Fibroblast of skin of back (primary cell): ENCODE measurements at places on chromosomes 7 and 10.
A peak's percentile ranks its signal among the peaks of the same experiment; 100 is the strongest.

GRCh38 chr10:69502589-69502988 is 51.3 kb downstream of the TSPAN15 start:
- no peak for DNase-seq

DNA sequence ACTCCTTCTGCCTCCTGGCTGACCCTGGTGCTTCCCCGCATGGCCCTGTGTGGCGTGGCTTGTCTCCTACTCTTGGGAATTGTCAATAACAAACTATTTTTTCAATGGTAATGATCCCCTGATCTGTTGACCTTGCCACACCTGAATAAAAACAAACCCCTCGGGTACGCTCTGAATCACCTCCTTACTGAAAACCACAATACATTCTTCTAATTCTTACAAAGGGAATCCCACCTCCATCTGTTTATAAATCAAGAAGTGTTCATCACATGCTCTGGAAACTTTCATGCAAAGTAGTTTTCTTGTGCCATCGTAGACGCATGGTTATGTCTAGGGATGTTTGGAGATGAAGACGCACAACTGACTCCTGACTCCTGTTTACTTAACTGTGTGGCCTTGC is 245.8 kb downstream of the FRMD4A start:
- peak; percentile 28 for DNase-seq

DNA sequence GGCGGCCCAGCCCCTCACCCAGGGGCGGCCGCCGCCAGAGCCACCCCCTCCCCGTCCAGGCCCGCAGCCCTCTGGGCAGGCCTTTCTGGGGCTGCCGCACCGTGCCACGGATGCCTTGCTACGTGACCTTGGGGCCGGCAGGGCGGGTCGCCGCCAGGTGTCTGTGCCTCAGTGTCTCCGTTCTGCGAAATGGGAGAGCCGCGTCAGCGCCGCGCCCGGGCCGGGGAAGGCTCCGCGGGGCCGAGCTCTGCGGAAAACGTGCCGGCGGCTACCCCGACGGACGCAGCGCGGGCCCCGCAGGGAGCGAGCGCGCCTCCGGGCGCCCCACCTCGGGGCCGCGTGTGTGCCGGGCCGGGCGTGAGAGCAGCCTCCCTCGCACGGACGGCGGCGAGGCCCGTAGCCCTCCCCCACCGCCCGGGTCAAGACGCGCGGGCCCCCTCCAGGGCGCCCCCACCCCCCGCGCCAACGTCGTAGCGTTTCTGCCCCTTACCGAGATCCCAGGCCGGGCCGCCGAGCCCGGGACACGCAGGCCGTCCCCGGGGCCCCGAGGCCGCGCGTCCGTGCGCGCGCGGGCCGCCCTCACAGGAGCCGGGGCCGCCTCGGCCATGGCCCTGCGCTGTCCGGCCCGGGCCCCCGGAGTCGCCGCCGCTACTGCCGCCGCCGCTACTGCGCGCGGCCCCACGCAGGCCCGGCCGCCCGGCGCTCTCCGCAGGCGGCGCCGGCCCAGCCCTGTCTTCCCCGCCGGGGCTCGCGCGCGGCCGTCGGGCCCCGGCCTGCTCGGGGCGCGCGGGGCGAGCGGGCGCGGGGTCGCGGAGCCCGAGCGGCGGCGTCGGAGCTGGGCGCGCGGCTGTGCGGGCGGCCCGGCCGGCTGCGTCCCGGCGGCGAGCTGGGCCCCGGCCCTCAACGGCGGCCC is 1.1 kb downstream of the ZNF777 start:
- peak; percentile 27 for DNase-seq

GRCh38 chr7:139431459-139431858 is 52.0 kb downstream of the KLRG2 start:
- DNase-seq: no peak

DNA sequence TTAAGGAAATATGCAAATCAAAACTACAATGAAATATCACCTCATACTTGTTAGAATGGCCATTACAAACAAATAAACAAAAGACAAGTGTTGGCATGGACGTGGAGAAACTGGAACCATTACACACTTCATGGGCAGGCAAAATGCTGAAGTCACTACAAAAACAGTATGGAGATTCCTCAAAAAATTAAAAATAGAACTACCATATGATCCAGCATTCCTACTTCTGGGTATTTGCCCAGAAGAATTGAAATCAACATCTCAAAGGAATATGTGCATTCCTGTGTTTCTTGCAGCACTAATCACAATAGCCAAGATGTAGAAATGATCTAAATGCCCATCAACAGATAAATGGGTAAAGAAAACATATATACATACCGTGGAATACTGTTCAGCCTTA is 83.6 kb downstream of the NRCAM start:
- peak; percentile 66 for DNase-seq

DNA sequence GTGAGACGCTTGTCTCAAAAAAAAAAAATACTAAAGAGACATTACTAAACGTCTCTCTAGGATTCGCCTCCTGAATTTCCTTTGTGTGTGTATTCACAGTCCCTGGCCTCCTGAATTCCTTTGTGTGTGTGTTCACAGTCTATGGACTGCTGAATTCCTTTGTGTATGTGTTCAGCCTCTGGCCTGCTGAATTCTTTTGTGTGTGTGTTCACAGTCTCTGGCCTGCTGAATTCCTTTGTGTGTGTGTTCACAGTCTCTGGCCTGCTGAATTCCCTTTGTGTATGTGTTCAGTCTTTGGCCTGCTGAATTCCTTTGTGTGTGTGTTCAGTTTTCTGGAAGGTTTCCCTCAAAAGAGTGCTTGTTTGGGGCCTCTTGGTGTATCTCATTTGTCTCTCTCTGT is 8.2 kb downstream of the BMS1 start:
- DNase-seq: peak; percentile 5

- DNase-seq: no peak
Measured at GRCh38 chr10:63700631-63701156, 179.5 kb downstream of the REEP3 start.

DNA sequence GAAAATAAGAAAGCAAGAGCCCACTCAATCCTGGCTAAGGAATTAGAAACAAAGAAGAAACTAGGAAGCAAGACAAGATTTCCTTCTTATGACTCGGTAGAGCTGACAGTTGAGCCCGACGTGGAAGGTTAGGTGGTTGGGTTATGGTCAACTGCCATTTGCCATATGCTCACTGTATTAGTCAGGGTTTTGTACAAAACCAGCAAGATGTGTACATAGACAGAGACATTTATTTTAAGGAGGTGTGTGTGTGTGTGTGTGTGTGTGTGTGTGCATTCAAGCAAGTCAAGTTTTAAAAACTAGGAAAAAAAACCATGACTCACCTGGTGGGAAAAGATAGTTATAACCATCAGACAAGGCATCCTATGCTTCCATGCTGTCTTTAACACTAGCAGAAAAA is 158.5 kb downstream of the VPS50 start:
- DNase-seq: no peak

DNA sequence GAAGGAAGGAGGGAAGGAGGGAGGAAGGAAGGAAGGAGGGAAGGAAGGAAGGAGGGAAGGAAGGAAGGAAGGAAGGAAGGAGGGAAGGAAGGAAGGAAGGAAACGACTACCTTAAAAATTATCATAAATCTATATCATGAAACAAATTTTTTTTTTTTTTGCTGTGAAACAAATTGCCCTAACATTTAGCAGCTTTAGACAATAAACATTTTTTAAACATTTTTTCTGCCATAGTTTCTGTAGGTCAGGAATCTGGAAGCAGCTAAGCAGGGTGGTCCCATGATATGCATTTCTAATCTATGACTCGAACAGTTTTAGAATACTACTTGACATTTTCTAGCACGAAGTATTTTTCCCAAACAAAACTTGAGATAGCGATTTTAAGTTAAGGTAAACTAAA is 42.9 kb upstream of the TSPAN13 start:
- peak; percentile 55 for DNase-seq

- no peak for DNase-seq
Measured at GRCh38 chr10:64142395-64142794, 621.2 kb downstream of the REEP3 start.

- DNase-seq: peak; percentile 27
Measured at GRCh38 chr7:143362131-143363015, at the start of gene FAM131B. Gene FAM131B (minus strand): TSS chr7:143362713. CDS start chr7:143362603, 110 bp downstream.

GRCh38 chr10:712089-712488 is 22.6 kb upstream of the DIP2C start:
- no peak for DNase-seq

DNA sequence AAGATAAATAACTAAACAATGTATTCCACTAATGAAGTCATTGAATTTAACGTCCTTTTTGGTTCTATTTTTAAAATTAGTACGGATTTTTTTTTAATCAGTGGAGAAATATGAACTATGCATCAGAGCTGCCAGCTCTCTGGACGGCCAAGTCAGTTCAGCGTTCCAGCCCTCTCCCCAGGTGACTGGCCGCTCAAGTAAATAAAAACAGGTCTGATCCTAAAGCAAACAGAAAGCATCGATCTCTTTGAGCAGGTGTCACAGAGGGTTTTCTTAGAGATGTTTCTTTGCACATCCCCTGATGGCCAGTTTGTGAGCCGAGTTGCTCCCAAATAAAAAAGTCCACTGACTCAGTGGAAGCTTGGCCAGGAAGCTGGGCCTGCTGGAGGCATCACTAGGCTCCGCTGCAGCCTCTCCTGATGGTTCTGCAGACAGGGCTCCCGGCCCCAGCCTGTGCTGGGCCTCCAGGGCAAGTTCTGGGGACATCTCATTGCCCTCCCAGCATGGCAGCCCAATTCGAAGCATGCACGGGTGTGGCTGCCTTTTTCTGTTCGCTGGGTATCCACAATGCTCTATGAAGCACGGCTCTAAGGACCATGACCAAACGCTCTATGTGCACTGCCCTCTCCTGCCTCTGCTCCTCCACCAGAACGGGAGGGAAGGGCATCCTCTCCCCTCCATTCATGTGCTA is 74.7 kb upstream of the PPP2R2D start:
- no peak for DNase-seq

GRCh38 chr10:12350167-12350872 is 973 bp downstream of the CAMK1D start:
- DNase-seq: peak; percentile 36

GRCh38 chr10:74383642-74384041 is 232.6 kb downstream of the ADK start:
- no peak for DNase-seq

GRCh38 chr10:27360581-27361172 is 120.1 kb upstream of the ACBD5 start:
- peak; percentile 72 for DNase-seq

DNA sequence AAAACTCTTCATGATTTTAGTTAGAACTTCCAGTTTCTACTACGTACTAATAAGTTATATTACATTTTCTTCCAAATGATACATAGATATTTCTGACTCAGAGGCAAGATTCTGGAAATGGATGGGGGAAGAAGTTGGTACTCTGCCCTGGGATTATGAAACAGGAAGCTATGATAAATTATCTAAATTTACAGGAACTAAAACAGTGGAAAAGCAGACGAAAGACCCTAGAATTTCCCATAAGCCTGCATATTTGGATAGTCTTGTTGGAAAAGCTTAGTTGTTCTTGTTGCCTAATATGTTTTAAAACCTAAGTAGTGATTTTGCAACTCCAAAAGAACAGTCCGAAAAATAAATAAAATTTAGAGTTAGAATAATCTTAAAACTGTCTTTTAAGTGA is 21.8 kb downstream of the CFAP69 start:
- DNase-seq: peak; percentile 28

DNA sequence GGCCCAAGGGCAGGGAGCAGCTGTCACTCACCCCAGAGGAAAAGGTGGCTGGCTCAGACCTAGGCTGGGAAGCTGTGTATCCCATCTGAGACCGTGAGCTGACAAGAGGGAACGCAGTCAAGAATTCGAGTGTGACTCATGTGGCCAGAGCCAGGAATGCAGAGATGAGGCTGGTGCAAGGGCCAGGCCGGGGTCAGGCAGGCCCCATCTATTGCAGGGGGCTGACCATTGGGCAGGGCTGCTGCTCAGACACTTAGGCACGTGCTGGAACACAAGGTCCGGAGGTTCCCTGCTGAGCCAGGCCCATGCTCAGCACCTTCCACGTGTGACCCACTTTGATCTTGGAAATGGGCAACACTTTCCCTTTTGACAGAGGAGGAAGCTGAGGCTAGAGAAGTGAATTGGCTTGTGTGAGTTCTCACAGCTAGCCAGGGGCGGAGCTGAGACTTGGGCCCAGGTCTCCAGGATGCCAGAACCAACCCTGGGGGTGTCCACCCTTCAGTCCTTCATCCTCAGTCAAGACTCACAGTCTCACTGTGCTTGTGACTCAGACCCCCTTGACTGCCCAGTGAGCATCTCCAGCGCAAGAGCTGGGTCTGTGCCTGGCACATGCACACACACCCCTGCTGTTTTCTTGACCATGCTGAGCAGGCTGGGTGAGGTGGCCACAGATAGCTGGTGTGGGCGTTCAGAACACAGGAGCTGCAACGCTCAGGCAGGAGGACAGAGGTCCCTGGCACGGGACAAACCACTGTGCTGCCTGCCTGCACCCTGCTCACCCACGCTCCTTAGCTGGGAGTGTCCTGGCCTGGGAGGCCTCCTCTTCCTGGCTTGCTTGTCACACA is 47.6 kb upstream of the PPIF start:
- DNase-seq: peak; percentile 83

- DNase-seq: no peak
Measured at GRCh38 chr7:105191331-105191730, 177.3 kb downstream of the KMT2E start.

DNA sequence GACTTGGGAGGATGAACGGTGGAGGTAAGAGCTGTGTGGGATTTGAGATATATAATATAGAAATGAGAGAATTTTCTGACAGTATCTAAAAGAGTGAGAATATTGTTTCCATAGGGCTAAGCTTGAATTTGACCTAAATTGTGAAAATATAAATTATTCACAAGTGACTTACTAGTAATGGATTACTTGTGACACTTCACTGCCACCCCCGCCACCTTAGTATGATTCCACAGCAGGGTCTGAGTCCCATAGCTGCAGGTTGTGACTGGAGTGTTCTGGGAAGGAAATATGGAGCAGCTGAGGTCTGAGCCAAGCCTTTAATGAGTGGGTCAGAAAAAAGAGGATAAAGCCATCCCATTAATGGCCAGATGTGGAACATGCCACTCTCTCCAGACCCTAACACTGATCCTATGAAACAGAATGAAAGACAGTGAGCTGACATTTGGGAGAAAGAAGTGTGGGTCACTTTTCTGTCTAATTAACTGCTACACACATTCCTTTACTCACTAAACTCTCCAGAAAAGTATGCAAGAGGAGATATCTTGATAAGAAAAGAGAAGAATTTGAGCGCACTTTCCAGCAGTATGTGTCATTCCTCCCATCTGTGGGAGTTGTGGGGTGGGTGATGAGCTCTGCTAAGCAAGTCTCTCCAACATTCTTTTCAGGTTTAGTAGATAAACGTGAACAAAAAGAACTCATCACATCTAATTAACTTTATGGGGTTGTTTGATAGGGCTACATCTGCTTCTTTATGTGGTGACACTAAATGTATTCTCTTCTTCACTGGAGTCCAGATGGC is 1193.4 kb downstream of the SORCS3 start:
- DNase-seq: no peak

GRCh38 chr7:140315498-140316164 is 82.7 kb downstream of the SLC37A3 start:
- no peak for DNase-seq

- no peak for DNase-seq
Measured at GRCh38 chr7:137657476-137658189, 189.1 kb downstream of the DGKI start.
